ENCODE measurements at places on chromosomes 5 and 9. TPM values are rescaled to one million over a fixed set of nuclear protein-coding genes. Genes with fewer than 3 reads are reported as not detected.
A peak's percentile ranks its signal among the peaks of the same experiment; 100 is the strongest.

DNA sequence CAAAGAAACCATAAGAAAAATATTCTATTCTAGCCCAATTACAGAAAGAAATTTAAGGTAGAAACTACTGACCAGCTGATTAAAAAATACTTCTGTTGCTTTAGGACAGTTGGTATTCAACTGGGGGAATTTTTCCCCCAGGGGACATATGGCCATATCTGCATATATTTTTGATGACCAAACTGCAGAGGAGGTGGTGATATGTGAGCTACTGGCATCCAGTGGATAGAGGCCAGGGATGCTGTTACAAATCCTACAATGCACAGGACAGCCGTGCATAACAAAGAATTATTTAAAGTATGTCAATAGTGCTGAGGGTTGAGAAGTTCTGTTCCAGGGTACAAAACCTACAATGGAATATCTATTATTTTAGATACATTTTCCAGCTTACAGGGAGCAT lies 24.0 kb downstream of the ZFR start:
- no peaks in the 10 kb centered on the region for H3K27me3 ChIP-seq
- no peaks in the 10 kb centered on the region for H3K4me1 ChIP-seq
- DNase-seq = no peak

DNA sequence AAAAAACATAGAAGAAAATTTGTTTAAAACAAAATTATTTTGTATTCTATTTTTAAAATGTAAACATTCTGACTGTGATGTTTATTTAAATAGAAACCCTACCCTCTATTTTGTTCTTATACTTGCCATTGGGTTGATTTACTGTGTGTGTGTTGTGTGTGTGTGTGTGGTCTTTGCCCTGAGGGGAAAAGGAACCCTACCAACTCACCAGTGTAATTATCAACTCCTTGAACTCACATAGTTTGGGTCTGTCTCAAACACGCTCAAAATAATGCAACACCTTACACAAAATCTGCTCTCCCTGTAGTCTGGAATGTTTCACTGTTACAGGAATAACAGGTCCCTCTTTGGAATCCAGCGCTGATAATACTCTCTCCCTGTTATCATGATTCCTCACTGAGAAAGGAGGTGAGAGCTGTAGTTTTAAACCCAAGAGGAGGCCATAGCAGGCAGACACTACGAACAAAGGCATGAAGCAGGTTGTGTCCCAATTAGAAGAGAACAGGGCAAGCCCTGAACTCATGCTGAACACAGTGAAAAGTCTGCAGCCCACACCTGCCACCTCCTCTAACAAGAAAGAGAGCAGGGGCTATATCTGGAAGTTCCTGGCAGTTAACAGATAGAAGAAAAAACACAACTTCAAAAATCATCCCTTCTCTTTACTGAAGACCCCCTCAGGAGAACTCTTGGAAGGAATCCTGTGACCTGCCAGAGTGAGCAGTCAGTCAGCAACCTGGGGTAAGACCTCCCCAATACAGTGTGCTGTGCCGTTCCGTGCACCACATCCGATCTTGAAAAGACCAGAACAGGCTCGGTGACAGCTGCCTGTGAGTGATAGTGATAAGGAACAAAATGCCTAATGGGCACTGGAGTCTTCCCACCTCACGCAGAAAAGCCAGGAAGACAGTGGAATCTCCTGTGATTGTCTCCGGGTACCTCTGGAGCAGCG lies 608.1 kb upstream of the ADAMTS16 start:
- no peak overlapping the region for H3K4me3 ChIP-seq
- H3K4me1 ChIP-seq = no peaks in the 10 kb centered on the region
- no peaks in the 10 kb centered on the region for H3K27me3 ChIP-seq
- H3K36me3 ChIP-seq = no peaks in the 10 kb centered on the region
- no peak overlapping the region for H3K27ac ChIP-seq

GRCh38 chr5:170353011-170353761 lies 36.0 kb downstream of the KCNMB1 start:
- no peaks in the 10 kb centered on the region for H3K36me3 ChIP-seq
- H3K4me1 ChIP-seq = peaks cover 29% of the 10 kb centered on the region
- DNase-seq = peak; percentile 80
- no peaks in the 10 kb centered on the region for H3K27me3 ChIP-seq

DNA sequence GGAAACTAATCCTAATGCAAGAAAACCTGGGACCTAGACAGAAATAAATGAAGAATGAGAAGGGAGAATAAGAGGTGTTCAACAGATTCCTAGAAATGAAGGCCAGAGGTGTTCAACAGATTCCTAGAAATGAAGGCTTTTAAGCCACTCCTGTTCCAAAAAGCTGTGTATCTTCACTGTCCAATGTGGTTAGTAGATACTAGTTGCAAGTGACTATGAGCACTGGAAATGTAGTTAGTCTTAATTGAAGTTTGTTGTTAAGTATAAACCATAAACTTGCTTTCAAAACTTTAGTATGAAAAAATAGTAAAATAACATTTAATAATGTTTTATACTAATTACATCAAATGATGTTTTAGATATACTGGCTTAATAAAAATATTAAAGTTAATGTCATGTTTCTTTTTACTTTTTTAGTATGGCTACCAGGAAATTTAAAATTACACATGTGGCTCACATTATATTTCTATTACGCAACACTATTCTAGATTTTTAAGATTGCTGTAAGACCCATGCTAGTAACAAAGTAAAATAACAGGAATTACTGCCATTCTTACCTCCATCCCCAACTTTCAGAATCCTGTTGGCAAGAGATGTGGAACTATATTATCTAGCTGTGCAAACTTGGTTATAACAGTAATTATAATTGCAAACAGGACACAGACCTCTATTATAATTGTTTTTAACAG lies 57.5 kb downstream of the RICTOR start:
- no peaks in the 10 kb centered on the region for H3K27me3 ChIP-seq
- DNase-seq = no peak
- no peaks in the 10 kb centered on the region for H3K36me3 ChIP-seq
- no peak overlapping the region for H3K4me3 ChIP-seq
- peak overlapping the region; percentile 81 for H3K27ac ChIP-seq
- no peaks in the 10 kb centered on the region for H3K4me1 ChIP-seq

DNA sequence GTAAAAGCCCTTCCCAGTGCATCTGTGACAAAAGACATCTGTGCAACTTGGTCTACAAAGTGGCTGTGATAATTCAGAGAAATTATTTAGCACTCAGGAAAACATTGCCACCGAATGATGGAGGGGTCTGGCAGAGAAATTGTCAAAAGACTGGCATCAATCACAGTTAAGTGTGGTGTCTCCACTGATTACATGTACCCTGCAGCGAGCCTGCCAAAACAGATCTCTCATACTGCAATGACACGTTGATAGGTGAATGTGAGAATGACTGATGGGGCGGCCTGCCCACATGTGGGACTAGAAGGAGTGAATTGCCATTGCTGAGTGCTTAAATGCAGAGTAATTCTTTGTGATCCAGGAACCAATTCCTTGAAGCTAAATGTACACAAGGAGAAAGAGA lies 136.4 kb upstream of the PCSK5 start:
- DNase-seq = no peak
- H3K4me3 ChIP-seq = no peak overlapping the region
- H3K27ac ChIP-seq = no peak overlapping the region
- H3K27me3 ChIP-seq = no peaks in the 10 kb centered on the region
- H3K4me1 ChIP-seq = no peaks in the 10 kb centered on the region

The NSD1 gene
- total RNA-seq = 34.6 TPM

The PCA3 gene
- not detected for total RNA-seq

The CDH9 gene
- total RNA-seq = not detected

The STPG3 gene
- total RNA-seq = not detected

The NRG2 gene
- 3.4 TPM for total RNA-seq

The ANKRD55 gene
- not detected for total RNA-seq
